ENCODE measurements at places on chromosomes 13 and 19.

- no peaks in the 10 kb centered on the region for H3K27me3 ChIP-seq
- H3K4me3 ChIP-seq: no peak overlapping the region
- H3K4me1 ChIP-seq: peaks cover 2% of the 10 kb centered on the region
Measured at GRCh38 chr19:11674067-11674492, 64.7 kb downstream of the ZNF823 start.

DNA sequence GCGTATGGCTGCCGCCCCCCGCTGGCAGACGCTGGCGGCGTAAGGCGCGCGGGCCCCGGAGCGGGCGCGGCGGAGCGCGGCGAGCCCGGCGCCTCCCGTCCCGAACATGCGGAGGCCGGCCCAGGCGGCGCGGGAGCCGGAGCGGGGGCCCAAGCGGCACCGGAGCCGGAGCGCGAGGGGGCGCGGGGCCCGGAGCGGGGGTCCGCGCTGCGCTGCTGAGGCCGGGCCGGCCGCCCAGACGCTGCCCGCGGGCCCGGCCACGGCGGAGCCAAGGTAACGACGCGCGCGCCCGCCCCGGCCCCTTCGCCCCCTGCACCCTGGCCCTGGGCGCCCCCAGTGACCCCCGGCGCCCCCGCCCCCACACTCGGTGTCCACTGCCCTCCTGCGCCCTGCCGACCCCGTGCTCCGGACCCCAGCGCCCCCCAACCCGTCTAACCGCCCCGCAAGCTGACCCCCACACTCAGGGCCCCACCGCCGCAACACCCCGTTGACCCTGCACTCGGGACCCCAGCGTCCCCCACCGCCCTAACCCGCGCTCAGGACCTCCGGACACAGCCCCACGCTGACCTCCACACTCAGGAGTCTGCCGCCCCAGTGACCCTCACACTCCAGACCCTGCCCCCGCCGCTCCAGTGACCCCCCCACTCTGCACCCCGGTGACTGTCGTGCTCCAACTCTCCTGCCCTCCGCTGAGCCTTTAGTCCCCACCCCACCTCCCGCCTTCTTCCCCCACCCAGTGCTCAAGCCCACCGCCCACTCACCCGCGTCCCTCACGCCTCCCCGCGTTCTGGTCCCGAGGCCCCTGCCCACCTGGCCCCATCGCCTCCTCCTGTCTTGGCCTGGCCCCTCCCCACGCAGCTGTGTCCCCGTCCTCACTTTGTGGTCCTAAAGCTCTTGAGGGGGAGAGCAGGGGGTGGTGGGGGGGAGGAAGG, at the start of gene CSNK1G2:
TSS of gene CSNK1G2 (plus strand) at position 27 of the 932 bp plus-strand sequence. CDS start 28,601 bp downstream, outside the sequence.
- H3K27me3 ChIP-seq: no peaks in the 10 kb centered on the region
- H3K36me3 ChIP-seq: peaks cover 18% of the 10 kb centered on the region
- H3K4me3 ChIP-seq: peak within 1 kb of the TSS; percentile 94
- peak within 1 kb of the TSS; percentile 92 for H3K27ac ChIP-seq
- DNase-seq: no peak
- H3K4me1 ChIP-seq: peaks cover 26% of the 10 kb centered on the region

DNA sequence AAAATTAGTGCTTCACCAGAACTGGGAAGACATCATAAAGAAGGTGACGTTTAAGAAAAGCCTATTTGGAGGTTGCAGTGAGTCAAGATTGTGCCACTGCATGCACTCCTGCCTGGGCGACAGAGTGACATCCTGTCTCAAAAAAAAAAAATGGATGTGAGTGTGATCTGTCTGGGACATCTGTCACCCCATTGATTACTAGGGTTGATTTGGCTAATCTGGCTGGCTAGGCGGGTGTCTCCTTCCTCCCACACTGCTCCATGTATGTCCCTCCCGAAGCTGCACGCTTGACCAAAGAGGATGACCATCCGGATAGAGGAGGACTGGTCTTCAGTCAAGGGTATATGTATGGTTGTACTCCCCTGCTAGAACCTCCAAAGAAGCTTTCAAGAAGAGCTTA, 2.6 kb downstream of the GTF2F2 start:
- no peak overlapping the region for H3K4me3 ChIP-seq
- H3K36me3 ChIP-seq: peaks cover 6% of the 10 kb centered on the region
- peaks cover 5% of the 10 kb centered on the region for H3K4me1 ChIP-seq
- no peaks in the 10 kb centered on the region for H3K27me3 ChIP-seq
- H3K27ac ChIP-seq: no peak overlapping the region

DNA sequence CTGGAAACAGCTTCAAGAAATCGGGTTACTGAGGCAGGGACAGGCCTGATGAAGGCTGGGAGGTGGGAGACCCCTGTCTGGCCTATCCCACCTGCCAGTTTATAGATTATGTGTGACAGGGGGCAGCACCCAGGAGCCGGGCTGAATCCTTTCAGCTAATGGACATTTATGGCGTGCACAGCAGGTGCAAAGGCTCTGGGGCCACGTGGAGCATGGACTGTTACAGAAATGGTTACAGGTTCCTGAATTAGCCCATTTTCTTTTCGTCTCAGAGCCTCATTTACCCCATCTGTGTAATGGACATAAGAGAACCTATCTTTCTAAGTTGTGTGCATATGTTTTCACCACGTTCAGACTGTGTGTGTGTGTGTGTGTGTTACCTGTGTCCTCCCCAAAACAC, 34.4 kb upstream of the TNFAIP8L1 start:
- H3K4me3 ChIP-seq: no peak overlapping the region
- H3K4me1 ChIP-seq: no peaks in the 10 kb centered on the region
- H3K27ac ChIP-seq: no peak overlapping the region
- peaks cover 10% of the 10 kb centered on the region for H3K27me3 ChIP-seq

GRCh38 chr19:1248786-1249297, 459 bp downstream of the MIDN start:
- peak overlapping the region; percentile 87 for H3K27ac ChIP-seq
- peaks cover 30% of the 10 kb centered on the region for H3K36me3 ChIP-seq
- no peaks in the 10 kb centered on the region for H3K27me3 ChIP-seq
- H3K4me3 ChIP-seq: peak overlapping the region; percentile 80

DNA sequence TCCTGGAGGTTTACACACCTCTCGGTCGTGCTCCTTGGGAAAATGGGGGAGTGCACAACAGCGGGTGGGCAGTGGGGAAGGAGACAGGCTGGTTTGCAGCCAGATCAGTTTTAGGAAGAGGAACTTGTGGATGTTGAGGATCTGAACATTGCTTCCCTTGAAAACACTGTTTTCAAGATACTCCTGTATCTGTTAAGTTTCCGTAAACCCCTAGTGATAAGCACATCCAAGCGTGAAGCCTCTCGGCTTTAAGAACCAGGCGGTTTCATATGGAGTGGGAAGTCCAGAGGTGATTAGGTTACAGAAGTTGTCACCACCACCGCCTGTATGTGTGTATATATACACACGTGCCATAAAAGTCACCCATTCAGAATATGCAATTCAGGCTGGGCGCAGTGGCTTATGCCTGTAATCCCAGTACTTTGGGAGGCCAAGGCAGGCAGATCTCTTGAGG, 47.4 kb downstream of the SIPA1L3 start:
- DNase-seq: no peak
- no peaks in the 10 kb centered on the region for H3K36me3 ChIP-seq
- H3K4me3 ChIP-seq: no peak overlapping the region
- no peak overlapping the region for H3K27ac ChIP-seq
- no peaks in the 10 kb centered on the region for H3K27me3 ChIP-seq
- H3K4me1 ChIP-seq: no peaks in the 10 kb centered on the region

GRCh38 chr13:47826471-47826870, 174.6 kb downstream of the SUCLA2 start:
- no peak for DNase-seq
- H3K27me3 ChIP-seq: no peaks in the 10 kb centered on the region
- H3K36me3 ChIP-seq: no peaks in the 10 kb centered on the region
- H3K27ac ChIP-seq: no peak overlapping the region
- H3K4me1 ChIP-seq: no peaks in the 10 kb centered on the region
- no peak overlapping the region for H3K4me3 ChIP-seq

GRCh38 chr13:24922387-24922744, 158.4 kb downstream of the RNF17 start:
- H3K4me3 ChIP-seq: peak overlapping the region; percentile 92
- H3K4me1 ChIP-seq: peaks cover 23% of the 10 kb centered on the region
- no peak for DNase-seq
- peak overlapping the region; percentile 93 for H3K27ac ChIP-seq
